ENCODE measurements at places on chromosomes 1 and 21.

DNA sequence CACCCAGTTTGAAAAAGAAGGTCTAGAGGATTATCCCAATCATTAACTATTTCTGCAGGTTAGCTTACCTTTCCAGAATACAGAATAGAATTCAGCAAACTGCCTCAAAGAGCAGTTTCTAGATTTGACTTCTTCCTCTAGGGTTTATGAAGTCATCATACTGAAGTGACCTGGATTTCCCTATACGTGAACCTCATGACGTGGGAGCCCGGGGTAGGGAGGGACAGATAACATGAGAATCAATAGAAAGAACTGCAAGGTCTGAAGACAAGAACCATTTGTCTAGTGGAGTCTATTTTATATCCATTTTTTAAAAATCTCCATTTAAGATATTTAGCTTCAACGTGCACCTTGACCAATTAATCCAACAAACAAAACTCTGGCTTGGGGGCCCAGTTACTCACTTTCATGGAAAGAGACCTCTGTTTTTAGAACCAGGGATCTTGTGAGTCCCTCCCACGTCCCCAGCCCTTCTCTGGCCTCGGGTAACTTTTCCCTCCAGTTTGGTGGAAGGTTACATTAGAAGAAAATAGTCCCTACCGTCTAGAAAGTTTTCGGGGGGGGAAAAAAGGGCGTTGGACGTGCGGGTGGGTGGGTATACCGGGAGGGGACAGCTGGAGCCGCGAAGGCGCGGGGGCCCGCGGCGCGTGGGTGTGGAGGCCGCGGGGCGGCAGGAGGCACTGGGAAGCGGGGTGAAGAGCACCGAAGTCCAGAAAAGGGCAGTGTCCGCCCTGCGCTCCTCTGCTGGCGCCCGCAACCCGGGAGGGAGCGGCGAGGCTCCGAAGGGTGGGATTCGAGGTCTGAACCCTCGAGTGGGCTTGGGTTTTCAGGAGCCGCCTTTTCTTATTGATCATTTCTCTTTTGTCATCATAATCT is 13.8 kb upstream of the POGZ start:
- no peak for DNase-seq

DNA sequence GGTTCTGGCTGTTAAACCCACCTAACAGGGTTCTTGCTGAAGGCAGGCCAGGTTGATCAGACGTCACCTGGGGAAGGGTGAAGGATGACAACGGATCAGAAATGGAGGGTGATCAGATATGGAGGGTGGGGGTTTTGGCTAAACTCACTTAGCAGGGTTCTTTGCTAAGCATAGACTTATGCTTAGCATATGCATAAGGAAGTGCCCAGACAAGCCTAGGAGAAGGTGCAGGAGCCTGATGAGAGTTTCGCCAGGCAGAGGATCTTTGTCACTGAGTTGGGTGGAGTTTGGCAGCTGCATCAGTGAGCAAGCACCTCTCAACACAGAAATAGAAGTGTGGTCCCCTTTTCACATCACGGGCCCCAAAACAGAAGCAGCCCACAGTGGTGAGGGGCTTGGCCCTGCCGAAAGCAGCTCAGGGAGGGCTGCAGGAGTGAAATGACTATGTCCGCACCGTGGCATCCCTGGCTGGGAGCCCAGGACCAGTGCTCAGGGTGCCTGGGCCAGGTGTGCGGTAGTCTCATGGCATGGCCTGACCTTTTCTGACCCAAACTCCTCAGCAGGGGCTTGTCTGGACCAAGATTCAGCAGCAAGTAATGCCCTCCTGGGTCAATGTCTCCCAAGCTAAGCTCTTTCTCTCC is 101.6 kb downstream of the AJAP1 start:
- DNase-seq: no peak

DNA sequence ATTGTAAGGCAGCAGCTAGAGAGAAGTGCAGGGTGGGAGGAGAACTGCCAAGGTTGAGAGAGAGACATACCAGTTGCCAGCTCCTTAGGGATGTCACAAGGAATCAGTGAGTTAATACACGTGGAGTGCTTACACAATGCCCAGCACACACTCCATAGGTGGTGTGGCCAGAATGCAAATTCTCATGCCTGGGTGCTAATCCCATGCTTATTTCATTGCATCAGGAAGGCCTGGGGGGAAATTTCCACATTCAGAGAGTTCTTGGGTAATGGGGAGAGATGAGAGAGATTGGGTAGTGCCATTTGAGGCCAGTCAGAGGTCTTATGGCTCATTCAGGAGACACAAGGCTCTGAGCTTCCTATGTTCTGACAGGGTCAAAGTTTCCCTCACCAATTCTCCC is 38.7 kb downstream of the GJA5 start:
- no peak for DNase-seq

DNA sequence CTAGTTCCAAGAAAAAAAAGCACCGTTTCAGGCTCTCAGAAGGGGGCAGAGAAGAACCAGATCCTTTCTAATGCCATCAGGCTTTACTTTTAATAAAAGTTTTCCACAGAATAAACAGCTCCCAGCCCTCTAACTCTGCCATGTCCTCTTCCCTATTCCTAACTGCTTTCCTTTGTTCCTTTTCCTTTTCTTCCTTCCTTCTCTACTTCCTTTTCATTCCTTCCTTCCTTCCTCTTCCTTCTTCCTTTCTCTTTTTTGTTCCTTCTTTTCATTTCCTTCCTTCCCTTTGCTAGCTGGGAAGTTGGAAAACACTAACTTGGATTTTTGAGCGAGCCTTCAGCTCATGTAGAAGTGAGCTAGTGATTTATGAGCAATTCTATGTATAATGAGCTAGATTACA is 46.2 kb downstream of the KDM5B start:
- no peak for DNase-seq

DNA sequence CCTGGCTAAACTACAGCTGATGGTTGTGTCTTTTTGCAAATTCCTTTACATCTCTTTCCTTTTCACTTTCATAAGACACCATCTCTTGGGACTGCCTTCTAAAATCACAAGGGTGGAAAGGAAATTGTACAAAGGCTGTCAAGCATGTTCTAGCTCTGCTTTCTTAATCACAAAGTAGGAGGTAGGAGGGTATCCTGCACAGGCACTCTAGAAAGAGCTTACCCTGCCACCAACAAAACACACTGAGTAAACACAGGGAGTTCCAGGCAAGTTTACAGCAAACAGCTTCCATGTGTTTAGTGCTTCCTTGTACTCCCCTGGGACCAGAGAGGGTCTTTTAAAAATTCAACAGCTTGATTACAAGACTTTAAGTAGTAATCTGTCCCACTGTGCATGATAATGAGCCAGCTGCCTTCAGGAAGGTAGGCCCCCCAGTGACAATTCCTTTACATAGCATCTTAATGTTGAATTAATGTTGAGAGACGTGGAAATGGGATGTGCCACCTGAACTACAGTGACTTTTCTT is 2.4 kb downstream of the PLPP3 start:
- no peak for DNase-seq

DNA sequence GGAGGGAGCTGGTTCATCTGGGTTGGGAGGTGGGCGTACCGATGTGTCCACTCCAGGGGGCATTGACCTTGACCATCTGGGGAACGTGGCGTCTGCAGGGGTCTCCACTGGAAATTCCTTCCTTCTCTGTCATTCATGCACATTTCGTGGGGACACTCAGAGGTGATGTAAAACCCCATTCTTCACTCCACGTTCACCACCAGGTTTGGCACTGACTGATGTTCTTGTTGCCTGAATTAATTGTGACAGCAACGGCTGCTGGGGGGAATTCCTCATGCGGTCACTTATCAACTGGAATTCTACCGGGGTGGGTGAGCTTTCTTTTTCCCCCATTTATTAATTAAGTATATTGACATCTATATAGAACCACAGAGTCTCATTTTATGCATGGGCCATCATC is 18.1 kb upstream of the POFUT2 start:
- DNase-seq: no peak

GRCh38 chr1:180236698-180237509 is 6.8 kb downstream of the LHX4 start:
- no peak for DNase-seq

DNA sequence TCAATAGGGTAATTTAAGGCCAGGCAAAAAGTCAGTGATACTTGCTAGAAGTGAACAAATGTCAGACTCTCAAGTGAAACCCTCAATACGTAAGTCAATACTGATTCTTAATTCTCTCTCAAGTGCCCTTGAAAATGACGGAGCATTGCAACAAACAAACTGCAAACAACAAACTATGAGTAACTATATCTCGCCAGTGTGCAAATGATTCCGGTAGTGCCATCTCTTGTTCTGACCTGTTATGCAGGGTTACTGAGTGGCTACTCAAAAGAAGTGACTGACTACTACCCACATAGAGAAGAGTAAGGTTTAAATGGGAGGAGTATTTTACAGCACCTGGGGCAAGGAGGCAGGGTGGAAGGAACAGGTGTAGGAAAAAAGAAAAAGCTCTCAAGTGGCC is 1.6 kb downstream of the SLC19A2 start:
- DNase-seq: no peak

DNA sequence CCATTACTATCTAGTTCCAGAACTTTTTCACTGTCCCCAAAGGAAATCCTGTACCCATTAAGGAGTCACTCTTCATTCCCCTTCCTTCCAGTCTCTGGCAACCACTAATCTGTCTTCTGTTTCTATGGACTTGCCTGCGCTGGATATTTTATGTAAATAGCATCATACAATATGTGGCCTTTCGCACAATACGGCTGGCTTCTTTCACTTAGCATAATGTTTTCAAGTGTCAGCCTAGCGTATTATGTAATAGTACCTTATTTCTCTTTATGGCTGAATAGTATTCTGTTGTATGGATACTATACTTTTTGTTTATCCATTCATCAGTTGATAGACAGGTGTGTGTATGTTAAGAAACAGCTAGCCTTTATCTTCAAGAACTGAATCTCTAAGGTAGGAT is 14.3 kb downstream of the ATF3 start:
- no peak for DNase-seq

GRCh38 chr1:215617979-215618378 is 50.9 kb downstream of the KCTD3 start:
- DNase-seq: no peak

- no peak for DNase-seq
Measured at GRCh38 chr1:35915693-35916092, 15.2 kb upstream of the AGO3 start.

DNA sequence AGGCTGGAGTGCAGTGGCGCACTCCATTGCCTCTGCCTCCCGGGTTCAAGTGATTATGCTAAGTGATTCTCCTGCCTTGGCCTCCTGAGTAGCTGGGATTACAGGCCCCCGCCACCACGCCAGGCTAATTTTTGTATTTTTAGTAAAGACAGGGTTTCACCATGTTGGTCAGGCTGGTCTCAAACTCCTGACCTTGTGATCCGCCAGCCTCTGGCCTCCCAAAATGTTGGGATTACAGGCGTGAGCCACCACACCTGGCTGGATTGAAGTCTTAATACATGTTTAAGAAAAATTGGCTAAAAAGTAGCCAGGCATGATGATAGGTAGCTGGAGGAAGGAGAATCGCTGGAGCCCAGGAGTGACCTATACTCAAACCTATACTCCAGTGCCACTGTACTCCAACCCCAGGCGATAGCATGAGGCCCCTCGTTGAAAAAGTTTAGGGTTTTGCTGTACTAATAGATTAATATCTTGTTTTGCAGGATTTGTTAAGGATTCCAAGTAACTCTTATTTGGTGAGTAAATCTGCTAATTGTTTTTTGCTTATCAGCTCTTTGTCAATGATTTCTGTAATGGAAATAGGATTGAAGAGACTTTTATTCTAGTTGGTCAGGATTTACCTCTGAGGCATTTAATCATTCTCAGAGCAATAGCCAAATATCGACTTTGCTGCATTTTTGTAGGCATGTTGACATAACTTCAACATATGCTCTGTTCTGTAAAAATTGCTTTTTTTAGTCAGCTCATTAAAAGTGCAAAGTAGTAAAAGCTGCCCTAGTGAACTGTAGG is 2.0 kb downstream of the RCC1 start:
- no peak for DNase-seq

DNA sequence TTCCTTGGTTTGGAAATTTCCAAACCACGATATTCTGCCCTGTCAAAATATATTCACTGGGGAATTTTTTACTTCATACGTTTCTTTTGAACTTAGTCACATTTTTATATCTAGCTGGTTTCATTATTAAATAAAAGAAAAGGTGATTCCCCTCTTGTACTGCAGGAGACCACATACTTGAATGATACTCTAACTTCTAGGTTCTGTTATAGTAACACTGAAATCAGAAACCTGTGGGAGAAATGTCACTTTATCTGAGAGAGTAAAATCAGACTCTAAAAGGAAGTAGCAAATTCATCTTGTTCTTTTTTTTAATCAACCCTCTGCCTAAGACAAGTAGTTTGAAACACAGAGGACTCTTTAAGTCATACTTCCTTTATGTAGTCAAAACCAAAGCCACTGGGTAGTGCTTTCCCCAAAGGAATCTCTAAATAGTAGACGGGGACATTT is 34.4 kb downstream of the MRPL39 start:
- DNase-seq: no peak

GRCh38 chr1:227902641-227902990 is 45.1 kb downstream of the WNT9A start:
- DNase-seq: no peak

- no peak for DNase-seq
Measured at GRCh38 chr1:170196490-170197236, 50.9 kb downstream of the NTMT2 start.

- DNase-seq: no peak
Measured at GRCh38 chr1:55073187-55073916, 34.0 kb downstream of the PCSK9 start.

DNA sequence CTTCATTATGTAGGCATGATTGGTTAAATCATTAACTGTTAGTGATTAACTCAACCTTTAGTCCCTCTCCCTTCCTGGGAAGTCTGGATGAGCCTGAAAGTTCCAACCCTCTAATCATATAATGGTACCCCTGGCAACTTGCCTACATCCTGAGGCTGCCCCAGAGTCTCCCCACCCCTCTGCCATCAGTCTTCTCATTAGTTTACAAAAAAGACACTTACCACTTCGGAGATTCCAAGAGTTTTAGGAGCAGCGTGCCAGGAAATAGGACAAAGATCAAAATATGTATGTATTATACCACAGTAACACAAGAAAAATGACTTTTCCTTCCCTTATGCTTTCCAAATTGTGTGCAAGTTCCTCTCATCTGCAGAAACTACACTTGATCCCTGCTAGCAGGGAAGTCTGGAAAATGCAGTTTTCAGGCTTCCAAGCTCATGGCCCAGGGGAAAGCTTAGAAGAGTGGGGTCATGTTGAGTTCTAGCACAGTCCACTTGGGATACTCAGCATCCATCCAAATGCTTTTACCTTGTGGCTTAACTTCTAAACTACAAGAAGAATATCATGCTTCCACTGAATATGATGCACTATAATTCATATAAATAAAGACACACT is 64.6 kb upstream of the PPIH start:
- DNase-seq: no peak

DNA sequence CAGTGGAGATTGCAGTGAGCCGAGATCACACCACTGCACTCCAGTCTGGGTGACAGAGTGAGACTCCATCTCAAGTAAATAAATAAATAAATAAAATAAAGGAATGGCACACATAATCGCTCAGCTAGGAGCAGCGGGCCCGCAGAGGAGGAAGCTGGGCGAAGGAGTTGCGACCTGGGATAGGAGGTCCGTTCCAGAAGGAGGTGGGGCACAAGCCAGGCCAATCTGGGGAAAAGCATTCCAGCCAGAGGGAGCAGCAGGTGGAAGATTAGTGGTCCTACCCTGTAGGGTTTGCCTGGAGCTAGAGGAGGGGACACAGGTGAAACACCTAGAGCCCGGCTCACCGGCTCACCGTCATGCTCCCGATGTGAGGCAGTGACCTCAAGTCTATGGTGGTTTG is 40.3 kb upstream of the CASZ1 start:
- DNase-seq: no peak
